ENCODE measurements at places on chromosomes 12 and 14.
A peak's percentile ranks its signal among the peaks of the same experiment; 100 is the strongest.

DNA sequence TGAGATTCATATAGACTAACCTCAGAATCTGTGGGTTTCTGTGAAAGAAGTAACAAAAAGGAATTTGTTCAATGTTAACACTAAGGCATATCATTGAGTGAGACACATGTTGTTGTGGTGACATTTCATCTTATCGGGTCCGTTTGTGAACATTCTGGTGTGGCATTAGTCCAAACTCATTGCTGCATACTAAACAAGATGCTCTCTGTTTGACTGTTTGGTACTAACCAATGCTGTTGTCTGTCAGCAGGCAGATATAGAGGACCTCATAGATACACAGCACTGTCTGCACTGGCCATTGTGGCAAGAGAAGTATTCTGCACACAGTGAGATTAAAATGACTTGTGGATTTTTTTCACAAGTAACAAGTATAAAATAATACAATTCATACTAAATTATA lies 41.2 kb downstream of the SLC25A21 start:
- DNase-seq, result no peak

- DNase-seq, result no peak
These were observed 4.9 kb downstream of the VAMP1 start for GRCh38 chr12:6465467-6466183.

GRCh38 chr12:69269736-69270135 lies 30.4 kb downstream of the CPSF6 start:
- no peak for DNase-seq

DNA sequence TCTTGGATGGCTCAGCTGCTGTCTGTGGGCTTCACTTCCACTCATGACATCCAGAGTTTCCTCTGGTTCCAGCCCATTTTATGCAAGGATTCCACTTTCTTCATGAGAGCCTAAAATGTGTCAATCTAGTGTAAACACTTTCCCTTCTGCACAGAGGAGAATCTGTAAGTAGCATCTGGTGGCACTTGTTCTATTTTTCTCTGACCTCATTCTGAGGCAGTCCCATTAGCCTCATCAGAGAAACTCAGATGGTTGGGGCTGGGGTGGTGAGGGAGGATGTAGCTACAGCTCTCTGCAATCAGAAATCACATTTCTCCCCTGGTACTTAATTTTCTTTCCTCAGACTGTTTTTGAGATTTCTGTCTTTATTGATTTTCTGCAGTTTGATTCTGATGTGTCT lies 81.6 kb downstream of the PRMT8 start:
- no peak for DNase-seq

GRCh38 chr12:92492995-92493394 lies 209.8 kb upstream of the PLEKHG7 start:
- DNase-seq, result no peak

GRCh38 chr12:98409548-98409947 lies 105.8 kb upstream of the TMPO start:
- no peak for DNase-seq

DNA sequence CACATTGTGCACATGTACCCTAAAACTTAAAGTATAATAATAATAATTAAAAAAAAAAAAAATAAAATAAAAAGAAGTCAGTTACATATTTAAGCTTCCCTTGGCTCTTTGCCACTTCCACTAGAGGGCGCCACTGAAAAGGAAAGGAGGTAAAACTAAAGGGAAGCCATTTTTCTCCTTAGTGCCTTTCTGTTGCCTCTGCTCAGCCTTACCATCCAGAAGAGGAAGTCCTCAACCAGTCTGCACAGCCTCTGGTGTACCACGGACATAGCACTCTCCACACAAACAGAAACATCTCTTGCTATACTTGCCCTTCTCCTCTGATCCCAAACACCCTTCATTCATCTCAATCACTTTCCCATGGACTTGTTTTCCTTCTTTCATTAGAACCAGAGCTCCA lies 169.0 kb upstream of the EEA1 start:
- peak; percentile 70 for DNase-seq

GRCh38 chr14:64815257-64815656 lies 64.5 kb downstream of the SPTB start:
- DNase-seq, result no peak

DNA sequence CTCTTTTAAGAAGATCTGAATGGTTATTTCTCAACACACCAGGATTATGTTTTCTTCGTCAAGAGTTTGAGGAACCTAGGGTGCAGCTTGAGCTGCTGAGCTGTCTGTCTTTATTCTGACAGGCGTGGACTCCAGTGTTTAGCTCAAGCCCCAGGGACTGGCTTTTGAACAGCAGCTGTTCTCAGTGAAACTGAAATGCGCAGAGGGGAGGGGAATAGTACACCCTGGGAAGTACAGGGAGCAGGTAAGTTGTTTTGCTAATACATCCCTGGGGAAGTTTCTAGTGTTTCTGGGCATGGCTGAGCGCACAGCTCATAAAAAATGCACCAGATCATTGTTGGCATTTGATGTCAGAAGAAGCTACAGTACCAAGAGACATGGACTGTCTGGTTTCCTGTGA lies 659.8 kb downstream of the DIO2 start:
- no peak for DNase-seq

GRCh38 chr12:16020031-16020430 lies 108.9 kb downstream of the DERA start:
- DNase-seq, result no peak

- no peak for DNase-seq
These were observed 848.0 kb downstream of the DIO2 start for GRCh38 chr14:79363291-79363690.

DNA sequence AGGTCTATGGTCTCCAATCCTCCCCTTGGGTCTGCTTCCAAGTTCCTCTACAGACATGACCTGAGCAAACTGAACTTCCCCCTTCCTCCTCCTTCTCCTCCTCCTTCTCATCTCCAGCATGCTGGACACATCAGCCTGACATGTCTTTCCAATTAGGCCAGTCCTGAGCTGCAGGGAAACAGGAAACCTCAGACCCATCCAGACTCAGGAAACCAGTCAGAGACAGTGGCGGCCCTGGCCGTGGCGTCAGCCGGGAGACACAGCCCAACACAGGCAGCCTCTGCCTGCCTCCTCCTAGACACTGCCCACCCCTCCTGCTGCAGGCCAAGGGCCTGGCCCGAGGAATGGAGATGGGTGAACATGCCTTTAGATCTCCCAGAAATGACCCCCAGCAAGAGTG lies 468.8 kb downstream of the BCL11B start:
- DNase-seq, result no peak

DNA sequence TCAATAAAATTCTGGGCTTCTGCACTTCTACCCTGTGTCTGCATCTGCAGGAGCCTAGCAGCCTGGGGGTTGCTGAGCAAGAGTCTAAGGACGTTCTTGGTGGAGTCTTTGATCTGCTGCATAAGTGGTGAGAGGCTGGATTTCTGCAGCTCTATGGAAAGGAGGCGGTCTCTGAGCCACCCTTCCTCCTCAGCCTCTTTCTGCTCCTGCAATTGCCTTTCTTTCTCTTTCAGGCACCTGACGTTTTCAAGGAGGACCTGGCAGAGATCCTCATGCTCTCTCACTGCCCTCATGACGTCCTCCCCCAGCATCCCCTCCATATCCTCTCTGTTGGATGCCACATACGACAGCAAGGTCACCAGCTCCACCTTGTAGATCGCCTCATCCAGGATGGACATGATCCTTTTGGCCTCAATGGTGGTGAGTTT lies 13.6 kb upstream of the TPCN1 start:
- DNase-seq, result no peak

- no peak for DNase-seq
These were observed 7.6 kb downstream of the RNASE11 start for GRCh38 chr14:20580242-20580641.

- no peak for DNase-seq
These were observed 105.1 kb downstream of the BMP4 start for GRCh38 chr14:53851394-53852090.

DNA sequence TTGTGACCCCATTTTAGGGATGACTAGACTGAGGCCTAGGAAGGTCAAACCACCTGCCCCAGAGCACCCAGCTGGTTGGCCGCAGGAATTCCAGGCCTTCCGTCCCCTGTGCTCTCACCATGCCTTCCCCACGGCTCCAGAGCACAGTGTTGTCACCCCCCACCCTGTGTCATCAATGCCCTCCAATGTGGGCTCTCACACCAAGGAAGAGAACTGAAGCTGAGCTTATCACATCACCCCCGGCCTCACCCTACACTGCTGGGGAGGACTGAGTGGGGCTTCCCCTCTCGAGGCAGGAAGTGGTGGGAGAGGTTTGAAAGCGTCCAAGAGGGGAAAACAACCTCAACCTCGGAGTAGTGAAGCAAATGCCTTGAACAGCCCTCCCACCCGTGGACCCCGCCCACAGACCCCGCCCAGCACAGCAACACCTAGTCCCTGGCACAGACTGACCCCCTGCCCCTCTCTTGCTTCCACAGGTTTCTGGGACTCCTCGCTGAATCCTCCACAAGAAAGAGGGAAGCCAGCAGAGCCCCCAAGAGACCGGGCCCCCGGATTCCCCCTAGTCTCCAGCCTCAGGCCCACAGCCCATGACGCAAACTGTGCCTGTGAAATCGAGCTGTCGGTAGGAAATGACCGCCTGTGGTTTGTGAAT lies 97.2 kb downstream of the LGMN start:
- DNase-seq, result peak; percentile 63

- DNase-seq, result no peak
These were observed 35.2 kb downstream of the RNFT2 start for GRCh38 chr12:116773276-116773731.

- no peak for DNase-seq
These were observed 159.0 kb downstream of the KICS2 start for GRCh38 chr12:64063121-64063520.

- no peak for DNase-seq
These were observed 74.1 kb downstream of the CACNA1C start for GRCh38 chr12:2126676-2127406.

- no peak for DNase-seq
These were observed 23.5 kb downstream of the CSRP2 start for GRCh38 chr12:76855271-76855670.

DNA sequence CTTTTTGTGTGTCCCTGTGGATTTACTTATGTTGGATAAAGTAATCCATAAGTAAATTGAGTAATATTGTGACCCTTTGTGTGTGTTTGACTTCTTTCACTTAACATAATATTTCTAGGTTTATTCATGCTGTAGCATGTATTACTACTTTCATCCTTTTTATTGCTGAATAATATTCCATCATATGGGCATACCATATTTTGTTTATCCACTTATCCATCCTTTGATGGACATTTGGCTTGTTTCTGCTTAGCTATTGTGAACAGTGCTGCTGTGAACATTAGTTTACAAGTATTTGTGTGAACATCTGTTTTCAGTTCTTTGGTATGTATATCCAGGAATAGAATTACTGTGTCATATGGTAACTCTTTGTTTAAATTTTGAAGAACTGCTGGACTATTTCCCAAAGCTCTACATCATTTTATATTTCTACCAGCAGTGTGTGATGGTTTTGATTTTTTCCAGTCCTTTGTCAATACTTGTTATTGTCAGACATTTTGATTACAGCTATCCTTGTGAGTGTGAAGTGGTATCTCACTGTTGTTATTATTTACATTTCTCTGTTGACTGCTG lies 25.2 kb downstream of the G2E3 start:
- no peak for DNase-seq

All from stimulated activated CD4-positive, alpha-beta T cell treated with anti-CD3 and anti-CD28 coated beads, Interleukin-4, amount 100 ng/mL, for 48 hours (primary cell).